ENCODE measurements at places on chromosomes 11 and 22.

- DNase-seq: no peak
These were observed 20.7 kb downstream of the SPON1 start for GRCh38 chr11:13983081-13983751.

- DNase-seq: no peak
These were observed 141.2 kb downstream of the CSNK2A3 start for GRCh38 chr11:11211888-11212287.

GRCh38 chr11:107898270-107898669 lies 30.0 kb upstream of the RAB39A start:
- no peak for DNase-seq

GRCh38 chr22:24153353-24153752 lies 27.9 kb upstream of the SUSD2 start:
- DNase-seq: peak; percentile 31

DNA sequence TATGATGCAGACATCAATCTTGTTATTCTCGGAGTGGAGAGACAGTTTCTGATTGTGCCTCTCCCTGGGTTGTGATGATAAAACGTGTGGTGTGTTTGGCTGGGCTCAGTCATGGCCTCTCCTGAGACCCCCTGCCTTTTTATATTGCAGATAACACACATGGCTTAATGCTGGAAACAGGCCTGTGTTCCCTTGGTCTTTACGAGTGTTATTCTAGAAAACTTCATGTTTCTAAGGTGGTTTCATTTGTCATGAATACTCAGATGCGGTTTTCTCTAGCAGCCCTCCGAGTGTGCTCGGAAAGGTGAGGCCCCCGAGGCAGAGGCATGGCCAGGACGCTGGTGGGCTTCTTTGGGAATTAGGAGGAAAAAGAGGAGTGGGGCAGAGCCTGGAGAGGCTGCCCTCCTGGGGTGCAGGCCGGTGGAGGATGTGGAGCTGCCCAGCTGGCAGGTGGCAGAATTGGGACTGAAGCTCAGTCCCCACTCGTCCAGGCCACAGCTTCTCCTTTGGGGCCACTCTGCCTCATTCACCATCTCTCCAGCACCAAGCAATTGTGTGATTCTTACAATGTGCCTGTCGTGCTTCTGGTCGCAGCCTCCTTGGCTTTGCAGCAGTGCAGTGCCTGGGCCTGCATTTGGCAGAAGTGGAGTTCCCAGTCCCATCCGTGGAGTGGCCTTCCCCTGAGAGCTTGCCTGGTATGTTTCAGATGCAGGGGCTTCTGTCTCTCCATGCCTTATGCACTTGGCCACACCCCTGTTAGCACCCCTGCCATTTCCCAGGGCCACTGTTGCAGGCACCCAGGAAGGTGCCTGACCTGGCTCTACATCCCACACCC lies 309.6 kb downstream of the TBC1D22A start:
- DNase-seq: no peak

GRCh38 chr11:122399375-122399774 lies 256.1 kb upstream of the UBASH3B start:
- no peak for DNase-seq

DNA sequence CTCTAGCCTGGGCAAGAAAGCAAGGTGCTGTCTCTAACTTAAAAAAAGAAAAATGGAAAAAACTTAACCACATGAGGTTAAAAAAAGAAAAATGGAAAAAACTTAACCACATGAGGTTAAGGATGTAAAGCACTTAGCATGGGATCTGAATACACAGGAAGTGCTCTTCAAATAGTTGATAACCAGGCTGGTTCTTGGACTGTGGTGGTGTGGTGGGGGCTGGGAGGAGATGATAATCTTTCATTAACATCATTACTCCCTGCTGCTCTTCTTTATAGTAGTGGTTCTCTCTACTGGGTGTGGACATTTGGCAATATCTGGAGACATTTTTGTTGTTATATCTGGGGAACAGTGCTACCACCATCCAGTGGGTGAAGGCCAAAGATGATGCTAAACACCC lies 88.4 kb downstream of the TTC17 start:
- DNase-seq: no peak

DNA sequence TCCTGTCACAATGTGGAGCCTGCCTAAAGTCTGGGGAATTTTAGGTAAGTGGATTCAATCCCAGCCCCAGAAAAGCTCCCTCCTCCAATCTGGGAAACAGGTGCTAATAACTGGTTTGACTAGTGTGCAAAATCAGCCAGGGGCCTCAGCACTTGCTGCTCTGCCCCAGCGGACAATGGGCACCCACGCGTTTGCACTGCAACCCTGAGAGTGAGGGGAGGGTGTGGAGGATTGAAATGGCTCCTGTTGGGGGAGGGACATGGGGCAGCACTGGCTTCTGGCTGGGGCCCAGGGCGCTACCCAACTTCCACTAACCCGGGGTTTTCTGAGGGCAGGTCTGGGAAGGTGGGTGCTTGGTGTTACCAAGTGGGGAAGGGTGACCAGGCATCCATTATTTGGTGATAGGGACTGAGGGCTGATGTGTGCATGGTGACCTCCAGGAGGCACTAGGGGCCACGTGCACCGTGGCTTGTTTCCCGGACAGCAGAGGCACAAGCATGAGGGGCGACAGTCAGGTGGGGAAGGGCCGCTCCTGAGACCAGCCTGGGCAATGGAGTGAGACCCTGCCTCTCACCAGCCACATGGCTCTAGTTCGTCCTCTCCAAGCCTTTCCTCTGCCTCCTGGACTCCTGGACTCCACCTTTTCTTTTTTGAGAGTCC lies 4.3 kb upstream of the PNPLA5 start:
- DNase-seq: no peak

DNA sequence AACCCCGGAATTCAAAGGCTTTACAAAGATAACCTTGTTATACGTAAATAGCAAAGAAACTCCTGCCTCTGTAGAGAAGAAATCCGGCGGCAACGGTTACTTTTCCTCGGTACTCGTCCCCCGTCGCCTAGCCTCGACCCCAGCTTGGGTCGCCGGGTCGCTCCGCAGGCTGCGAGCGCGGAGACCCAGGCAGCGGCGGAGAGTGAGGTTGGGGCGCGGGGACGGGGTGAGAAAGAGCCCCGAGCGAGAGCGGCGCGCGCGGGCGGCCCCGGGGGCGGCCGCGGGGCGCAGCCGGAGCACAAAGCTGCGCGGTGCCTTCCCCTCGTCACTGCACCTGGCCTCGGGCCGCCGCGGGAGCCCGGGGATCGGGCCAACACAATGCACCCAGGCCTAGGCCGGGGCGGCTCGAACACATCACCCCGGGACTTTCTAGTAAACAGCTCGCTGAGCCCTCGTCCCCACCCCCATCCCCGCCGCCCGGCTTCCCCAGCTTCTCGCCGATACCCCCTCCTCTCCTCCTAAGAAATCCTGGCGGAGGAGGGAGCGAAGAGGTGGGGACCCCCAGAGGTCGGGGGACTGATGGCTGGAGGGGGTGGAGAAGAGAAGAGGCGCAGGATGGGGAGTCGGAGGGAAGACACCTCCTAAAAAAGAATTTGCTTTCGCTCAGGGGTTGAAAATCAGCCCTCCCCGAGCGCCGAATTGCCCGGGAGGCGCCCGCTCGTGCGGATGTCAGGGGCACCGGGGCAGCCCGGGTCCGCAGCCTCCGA lies 845 bp downstream of the MPPED2 start:
- peak; percentile 1 for DNase-seq

- DNase-seq: peak; percentile 2
These were observed 11.4 kb downstream of the EMID1 start for GRCh38 chr22:29216873-29217666.

DNA sequence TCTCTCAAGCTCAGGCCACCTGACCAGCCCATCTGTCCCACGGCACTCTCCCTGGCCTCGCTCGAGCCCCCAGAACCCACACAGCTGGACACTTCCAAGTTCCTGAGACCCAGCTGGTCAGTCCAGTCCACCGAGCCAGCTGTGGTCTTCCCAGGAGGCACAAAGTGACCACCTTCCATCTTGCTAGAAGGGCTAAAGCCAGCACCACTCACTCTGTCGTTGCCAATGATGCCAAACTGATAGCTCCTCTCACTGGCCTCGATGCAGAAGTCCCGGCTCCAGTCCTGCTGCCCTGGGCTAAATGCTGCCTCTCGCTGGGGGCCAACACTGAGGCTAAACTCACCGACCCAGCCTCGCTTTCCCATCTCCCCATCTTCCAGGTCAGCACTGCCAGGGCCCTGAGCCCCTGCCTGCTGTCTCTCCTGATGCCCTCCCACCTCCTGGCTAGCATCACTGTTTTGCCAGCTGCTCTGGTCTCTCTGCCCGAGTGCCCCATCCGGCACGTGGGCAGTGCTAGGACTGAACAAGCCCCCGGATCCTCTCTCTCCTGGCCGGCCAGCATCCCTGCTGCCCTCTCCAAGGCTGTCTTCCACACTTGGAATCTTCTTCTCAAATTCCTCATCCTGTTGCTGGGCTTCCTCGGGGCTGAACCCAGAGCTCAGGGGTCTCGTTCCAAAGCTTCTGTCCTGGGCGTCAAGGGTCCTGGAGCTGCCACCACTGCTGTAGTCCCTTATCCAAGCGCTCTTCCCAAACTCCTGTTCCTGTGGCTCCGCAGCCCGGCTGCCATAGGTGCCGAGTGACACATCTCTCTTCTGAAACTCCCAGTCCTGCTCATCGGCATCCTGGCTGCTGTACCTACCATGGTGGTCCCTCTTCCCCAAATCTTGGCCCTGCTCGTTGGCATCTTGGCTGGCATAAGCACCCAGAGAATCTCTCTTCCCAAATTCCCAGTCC lies 15.4 kb downstream of the TNKS1BP1 start:
- no peak for DNase-seq

GRCh38 chr22:37288521-37288920 lies 6.2 kb downstream of the CYTH4 start:
- no peak for DNase-seq

- DNase-seq: no peak
These were observed 56.8 kb downstream of the IGLL5 start for GRCh38 chr22:22944268-22944985.

- DNase-seq: no peak
These were observed 43.4 kb downstream of the WEE1 start for GRCh38 chr11:9616858-9617257.

DNA sequence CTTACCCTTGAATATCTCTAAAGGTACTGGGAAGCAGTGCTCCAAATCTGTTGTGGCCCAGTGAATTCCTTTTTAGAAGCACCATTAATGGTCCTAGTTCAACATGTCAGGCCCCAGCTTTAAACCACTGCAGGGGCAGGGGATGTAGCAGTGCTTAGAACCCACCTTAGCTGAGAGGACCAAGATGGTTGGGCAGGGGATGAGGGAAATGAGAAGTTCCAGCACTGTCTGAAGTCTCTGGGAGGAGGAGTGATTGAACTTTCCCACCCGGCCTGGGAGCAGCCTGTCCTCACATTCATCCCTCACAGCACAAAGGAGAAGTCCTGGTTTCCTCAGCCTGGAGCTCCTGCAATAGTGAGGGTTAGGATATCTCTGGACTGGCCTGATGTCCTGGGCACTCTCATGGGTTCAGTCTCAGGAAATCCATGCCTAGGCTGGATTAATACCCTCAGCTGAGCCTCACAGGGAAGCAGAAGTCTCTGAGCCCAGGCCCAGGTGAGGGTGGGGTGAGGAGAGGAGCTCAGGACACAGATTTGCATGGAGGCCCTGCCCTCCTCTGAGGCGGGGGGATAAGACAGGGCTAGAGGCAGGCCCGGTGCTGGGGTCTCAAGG lies 28.6 kb upstream of the PRAME start:
- DNase-seq: no peak

GRCh38 chr22:30830907-30831306 lies 136.2 kb downstream of the OSBP2 start:
- DNase-seq: no peak

DNA sequence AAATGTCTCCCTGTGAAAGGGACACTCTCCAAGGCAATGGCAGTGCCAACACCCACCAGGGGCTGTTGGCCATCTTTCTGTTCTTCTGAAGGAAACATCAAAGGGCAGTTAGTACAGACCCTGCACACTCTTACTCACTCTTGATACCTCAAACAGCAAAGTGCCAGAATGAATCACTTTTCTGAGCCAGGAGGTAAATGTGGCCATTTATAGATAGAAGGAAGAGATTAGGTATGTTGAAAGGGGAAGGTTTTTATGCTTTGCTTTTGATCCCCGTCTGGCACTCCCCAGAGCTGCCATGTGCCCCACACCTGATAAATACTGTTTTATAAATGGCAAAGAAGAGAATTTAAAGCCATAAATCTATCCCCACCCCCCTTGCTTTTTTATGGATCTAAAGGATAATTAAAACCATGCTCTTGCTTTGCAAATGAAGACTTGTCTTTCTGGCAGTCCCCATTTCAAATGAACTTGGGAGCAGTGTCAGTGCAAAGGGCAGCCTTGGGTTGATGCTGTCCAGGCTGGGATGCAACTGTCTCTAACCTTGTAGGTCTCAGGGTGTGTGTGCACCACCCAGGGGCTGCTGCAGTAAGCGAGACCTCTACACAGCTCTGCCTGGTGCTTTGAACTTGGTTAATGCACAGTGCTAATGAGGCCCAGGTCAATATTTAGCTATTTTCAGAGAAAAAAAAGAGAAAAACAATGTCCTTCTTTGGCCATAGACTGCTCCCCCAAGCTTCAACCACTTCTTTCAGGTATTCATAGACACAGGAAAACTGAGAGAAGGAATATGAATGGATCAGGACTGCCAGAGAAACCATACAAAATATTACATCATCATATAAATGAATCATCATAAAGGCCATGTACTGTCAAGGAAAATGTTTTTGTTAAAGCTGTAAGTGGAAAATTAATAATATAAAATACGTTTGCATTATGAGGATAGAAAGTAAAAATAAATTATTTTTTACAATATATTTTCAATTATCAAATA lies 207.5 kb downstream of the ETS1 start:
- DNase-seq: no peak

DNA sequence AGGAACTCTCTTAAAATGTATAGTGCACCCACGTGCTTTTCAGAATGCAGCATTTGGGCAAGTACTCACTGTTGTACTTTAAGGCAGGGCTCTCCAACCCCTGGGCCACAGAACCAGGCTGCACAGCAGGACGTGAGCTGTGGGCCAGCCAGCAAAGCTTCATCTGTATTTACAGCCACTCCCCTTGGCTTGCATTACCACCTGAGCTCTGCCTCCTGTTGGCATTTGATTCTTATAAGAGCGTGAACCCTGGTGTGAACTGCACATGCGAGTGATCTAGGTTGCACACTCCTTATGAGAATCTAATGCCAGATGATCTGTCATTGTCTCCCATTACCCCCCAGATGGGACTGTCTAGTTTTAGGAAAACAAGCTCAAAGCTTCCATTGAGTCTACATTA lies 3.0 kb downstream of the C11orf58 start:
- no peak for DNase-seq

GRCh38 chr22:29158546-29158945 lies 47.1 kb upstream of the EMID1 start:
- no peak for DNase-seq

DNA sequence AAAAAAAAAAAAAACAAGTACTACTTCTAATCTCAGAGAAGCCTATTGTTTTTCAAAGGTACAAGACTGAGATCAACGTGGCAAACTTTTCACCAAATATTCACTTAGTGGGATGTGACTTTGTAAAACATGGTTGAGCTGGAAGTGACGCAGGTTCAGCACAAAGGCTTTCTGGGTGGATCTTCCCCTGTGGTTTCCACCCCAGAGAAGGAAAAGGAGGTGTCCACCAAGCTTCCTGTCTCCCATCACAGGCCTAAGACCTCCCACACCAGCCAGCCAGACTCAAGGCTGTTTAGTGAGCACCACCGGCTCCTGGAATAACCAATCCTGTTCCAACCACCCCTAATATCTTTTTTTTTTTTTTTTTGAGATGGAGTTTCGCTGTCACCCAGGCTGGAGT lies 5.7 kb downstream of the TMEM184B start:
- DNase-seq: peak; percentile 71
